ENCODE measurements at places on chromosomes 12 and 14.

DNA sequence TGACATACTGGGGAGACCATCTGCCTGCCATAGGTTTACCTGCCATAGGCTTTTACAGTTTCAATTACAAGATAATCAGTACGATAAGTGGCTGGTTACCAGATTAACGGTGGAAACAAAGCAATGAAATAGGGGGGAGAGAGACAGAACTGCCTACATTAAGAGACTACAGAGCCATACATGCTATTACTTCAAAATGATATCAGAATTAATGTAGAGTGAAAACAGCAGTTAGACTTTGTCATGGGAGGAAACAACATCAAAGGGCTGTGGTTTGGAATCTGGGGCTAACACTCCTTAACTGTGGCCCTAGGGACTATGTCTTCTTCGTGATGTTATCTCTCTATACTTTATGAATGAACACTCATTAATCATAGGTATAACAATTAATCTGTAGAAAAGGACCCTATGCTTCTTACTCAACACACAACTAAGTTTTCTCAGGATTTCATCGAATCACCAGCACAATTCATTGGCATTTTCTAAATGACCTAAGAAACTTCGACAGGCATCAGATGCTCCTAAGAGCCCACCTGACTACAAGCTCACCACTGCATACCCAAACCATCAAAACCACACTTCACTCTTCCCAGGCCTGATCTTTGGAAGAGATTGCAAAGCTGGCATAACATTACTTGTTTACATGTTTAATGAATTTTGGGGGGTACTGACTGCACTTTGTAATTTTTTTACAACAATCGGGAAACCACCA lies 475.6 kb upstream of the SOX5 start:
- DNase-seq, result no peak

GRCh38 chr14:23321572-23322547 lies 603 bp downstream of the PABPN1 start:
- no peak for DNase-seq

DNA sequence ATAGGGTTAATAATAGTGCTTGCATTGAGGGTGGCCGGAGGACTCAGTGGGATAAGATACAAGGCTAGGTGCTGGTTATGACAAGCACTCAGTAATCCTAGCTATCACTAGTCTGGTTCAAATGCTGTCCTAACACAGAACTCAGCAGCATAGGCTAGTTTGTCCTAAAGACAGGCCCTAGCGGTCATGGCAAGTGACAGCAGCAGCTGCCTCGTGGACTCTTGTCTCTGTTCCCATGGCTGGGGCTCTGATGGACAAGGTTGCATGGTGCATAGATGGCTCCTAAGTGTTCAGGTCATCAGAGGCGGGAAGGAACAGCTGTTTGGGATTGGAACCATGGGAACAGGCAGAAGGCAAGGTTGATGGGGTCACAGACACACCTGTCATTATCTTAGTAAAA lies 42.4 kb upstream of the IGF1 start:
- DNase-seq, result no peak

DNA sequence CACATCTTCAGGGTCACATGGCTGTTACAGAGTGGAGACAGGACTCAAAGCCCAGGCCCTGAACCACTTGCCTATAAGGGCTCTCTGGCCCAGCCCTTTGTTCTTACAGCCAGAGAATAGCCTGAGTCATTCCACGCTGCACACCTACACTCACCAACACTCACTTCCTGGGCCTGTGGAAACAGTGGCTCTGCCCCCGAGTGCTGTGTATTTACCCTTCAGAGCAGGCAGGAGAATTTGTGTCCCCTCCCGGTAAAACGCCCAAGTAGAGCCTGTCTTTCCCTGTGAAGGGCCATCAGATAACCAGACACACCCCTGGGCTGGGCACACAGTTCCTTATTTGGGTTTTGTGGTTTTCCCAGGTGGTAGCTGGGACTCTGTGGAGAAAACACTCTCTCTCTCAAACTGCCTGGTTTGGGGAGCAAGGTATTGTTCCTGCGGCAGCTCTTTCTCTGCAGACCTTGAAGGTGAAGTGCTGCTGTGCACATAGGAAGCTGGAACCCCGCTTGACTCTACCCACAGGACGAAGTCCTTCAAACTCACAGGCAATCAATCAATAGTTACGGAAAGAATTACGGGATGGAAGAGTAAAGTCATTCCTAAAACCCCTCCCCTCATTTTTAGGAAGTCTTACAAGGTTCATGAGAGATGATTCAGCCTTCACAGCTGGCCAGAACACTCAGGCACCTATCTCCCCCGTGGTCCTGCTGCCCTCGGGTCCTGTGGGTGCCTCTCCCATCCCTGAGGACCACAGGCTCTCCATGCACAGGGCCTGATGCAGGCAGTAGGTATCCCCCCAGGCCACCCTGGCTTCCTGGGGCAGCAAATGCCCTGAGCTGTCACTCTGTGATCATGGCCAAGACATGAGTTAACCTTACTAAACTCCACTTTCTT lies 20.3 kb downstream of the FIGNL2 start:
- no peak for DNase-seq

DNA sequence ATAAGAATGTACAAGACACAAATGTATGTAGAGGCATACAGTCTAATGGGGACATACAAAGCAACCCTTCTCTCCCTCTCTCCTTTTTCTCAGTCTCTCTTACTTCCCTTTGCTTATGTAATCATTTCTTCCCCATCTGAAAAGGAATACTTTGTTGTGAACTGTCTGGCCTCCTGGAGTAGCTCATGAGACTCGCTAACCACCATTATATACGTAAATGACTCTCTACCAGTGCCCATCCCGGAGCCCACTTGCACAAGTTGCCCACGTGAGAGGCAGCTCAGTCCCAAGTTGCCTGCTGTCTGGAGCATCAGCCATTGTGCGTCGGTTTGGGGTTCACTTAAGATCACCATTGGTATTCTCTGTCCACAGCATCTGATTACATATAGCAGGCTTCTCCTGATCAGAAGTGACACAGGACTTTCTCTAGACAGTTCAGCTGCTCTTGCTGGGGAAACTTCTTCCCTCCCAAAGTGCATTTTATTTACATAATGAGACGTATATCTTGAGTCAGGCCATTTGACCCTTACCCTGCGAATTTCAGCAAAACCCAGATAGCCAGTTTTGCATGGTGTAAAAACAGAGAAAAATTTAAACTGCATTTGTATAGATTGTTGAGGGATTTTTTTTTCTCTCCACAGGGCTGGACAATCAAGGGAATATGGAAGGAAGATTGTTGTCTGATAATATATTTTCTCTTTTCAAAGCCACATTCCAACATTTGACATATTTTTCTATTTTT lies 220.7 kb upstream of the EGLN3 start:
- no peak for DNase-seq

- no peak for DNase-seq
Measured at GRCh38 chr12:75759842-75760572, 248.6 kb upstream of the KRR1 start.

DNA sequence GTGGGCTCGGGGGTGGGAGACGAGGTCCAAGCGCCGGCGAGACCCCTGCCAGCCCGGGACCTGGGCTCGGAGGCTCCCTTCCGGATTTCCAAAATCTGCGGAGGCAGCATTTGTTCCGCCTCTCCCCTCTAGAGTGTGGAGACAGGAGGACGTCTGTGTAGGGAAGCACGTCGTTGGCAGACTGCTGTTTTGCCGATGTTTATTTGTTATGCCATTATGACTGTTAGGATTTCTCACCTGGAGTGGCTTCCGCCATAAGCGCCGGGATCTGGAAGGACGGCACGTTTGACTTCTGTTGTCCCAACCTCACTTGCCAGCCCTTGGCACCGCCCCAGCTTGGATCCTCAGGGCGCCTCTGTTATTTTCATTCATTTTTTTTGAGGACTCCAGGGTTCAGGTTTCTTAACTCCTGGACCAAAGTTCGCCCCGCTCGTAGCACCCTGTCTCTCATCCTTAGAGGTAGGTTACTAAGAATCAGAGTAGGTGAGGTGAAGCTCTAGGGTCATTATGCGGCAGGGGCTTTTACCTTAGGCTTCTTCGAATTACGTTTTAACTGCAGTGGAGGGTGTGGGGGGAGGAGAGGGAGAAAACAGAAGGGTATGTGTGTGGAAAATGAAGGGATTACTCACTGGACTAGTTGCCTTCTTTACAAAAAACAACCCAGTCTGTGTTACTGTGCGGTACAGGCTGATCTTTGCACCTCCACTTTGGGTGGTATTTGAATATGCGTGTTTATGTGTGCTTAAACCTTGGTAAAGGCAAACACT lies 547 bp upstream of the PYGL start:
- DNase-seq, result no peak

DNA sequence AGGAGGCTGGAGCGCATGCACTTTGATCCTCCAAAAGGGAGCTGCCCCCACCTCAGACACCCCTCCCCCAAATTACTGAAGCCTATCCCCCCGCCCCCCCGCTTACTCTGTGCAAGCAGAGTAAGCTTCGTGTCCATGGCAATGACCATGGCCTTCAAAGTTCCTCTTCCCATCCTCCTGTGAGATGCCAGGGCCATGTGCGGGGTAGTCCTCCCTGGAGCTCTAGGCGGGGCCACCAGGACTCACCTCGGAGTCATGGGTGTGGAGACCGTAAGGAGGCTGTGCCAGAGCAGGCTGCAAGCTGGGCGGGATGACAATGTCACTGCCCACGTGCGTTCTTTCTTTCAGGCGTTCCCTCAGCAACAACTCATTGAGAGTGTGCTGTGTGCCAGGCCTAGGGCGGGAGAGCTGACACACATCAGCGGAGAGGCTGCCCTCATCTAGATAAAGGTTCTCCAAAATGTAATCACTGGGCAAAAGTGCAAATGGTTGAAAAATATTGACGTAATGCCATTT lies 66.8 kb downstream of the C14orf132 start:
- no peak for DNase-seq

Data from stimulated activated CD4-positive, alpha-beta T cell treated with anti-CD3 and anti-CD28 coated beads, TNF-alpha, amount 100 ng/mL, for 1 hour (primary cell).